ENCODE measurements at places on chromosomes 7 and 10.

GRCh38 chr7:132966754-132967469 lies 115.0 kb downstream of the CHCHD3 start:
- DNase-seq, result no peak

- no peak for DNase-seq
These were observed 52.5 kb downstream of the DGKB start for GRCh38 chr7:14850039-14850438.

DNA sequence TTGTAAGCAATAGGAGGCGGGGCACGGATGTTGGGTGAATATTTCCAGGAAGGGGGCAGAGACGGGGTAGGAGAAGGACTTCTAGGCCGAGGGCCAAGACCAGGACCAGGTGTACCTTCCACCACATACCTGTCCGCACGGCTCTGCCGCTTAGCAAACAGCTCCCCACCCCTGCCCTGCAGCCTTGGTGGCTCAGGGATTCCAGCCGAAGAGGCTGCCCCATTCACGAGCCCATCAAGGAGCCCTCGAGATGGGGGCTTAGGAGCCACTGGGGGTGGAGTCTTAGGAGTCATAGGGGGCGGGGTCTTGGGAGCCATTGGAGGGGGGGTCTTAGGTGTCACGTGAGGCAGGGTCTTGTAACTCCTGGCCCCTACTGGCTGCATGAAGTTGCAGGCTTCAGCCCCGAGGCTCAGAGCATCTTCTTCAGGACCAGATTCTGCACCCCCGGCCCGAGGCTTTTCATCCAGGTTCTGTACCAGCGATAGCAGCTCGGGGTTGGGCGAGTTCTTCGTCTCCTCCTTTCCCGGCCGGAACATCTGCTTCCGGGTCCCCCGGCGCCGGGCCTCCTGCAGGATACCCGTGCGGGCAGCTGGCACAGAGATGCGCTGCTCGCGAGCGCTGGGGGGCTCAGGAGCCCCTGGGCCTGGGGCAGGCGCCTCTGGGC lies 6.1 kb upstream of the MYOZ1 start:
- no peak for DNase-seq

DNA sequence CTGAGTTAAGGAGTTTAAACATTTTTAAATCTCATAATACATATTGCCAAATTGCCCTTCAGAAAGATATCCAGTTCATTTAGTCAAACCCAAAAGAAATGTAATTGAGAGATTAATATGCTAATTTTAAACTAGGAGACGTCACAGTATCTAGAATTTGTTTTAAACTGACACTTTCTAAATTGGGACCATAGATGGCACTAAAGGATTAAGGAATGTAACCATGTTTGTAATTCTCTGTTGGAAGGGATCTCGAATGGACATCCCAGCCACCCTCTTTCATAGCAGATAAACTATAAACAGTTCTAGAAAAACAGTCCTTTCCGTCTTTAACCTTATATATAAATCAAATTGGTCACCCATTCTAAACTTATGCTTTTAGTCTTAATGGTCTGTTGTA lies 30.0 kb upstream of the SAMD9L start:
- DNase-seq, result no peak

GRCh38 chr7:130941322-130942210 lies 207.6 kb upstream of the KLF14 start:
- no peak for DNase-seq

DNA sequence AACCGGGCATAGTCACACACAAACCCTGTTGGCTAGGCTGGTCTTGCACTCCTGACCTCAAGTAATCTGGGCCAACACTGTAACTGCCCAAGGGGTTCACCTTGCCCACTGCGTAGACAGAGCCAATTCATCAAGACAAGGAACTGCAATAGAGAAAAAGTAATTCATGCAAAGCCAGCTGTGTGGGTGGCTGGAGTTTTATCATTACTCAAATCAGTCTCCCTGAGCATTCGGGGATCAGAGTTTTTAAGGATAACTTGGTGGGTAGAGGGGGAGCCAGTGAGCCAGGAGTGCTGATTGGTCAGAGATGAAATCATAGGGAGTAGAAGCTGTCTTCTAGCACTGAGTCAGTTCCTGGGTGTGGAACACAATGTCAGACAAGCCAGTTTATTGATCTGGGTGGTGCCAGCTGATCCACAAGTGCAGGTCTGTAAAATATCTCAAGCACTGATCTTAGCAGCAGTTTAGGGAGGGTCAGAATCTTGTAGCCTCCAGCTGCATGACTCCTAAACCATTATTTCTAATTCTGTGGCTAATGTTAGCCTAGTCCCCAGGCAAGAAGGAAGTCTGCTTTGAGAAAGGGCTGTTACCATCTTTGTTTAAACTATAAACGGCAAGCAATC lies 15.6 kb upstream of the FXYD4 start:
- no peak for DNase-seq
